Activated CD4-positive, alpha-beta T cell treated with anti-CD3 and anti-CD28 coated beads, Interleukin-2, amount 10 ng/mL, durations not matched to agents 7 days and 5 days (primary cell): ENCODE measurements at places on chromosomes 16 and 17.

DNA sequence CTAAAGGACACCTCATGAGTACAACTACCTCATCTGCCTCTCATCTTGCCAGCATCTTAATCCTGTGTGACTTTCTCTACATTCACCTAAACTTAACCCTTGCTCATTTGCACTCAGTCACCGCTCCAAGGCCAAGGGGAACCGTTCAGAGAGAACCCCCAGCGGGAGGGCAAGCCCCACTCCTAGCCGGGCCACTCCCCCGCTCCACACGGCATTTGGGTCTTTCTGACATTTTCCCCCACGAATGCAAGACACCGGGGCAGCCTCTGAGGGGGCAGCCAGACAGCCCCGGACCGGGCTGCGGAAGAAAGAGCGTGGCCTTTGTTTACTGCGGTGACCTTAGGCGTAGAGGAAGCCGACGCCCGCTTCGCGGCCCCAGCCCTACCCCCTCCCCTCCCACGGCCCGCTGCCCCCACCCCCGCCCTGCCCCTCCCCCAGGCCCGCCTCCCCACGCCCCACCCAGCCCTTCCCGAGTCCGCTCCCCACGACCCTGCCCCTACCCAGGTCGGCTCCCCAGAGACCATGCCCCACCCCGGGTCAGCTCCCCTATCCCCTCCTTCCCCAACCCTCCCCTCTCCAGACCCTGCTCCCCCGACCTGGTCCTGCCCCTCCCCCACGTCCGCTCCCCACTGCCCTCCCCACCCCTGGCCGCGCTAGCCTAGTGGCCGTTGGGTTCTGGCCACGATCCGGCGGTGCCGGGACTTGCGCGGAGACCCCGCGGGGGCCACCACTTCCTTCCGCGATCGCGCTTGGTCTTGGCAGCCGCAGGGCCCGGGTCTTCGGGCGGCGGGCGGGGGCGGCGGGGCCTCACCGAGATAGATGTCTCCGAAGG, 789 bp downstream of the CSNK1D start:
- peak; percentile 40 for DNase-seq

GRCh38 chr17:2854143-2855055, 58.2 kb downstream of the RAP1GAP2 start:
- peak; percentile 12 for DNase-seq

GRCh38 chr16:17866996-17867395, 396.2 kb upstream of the XYLT1 start:
- no peak for DNase-seq

GRCh38 chr17:76556765-76557367, 17.0 kb downstream of the PRCD start:
- DNase-seq: no peak

DNA sequence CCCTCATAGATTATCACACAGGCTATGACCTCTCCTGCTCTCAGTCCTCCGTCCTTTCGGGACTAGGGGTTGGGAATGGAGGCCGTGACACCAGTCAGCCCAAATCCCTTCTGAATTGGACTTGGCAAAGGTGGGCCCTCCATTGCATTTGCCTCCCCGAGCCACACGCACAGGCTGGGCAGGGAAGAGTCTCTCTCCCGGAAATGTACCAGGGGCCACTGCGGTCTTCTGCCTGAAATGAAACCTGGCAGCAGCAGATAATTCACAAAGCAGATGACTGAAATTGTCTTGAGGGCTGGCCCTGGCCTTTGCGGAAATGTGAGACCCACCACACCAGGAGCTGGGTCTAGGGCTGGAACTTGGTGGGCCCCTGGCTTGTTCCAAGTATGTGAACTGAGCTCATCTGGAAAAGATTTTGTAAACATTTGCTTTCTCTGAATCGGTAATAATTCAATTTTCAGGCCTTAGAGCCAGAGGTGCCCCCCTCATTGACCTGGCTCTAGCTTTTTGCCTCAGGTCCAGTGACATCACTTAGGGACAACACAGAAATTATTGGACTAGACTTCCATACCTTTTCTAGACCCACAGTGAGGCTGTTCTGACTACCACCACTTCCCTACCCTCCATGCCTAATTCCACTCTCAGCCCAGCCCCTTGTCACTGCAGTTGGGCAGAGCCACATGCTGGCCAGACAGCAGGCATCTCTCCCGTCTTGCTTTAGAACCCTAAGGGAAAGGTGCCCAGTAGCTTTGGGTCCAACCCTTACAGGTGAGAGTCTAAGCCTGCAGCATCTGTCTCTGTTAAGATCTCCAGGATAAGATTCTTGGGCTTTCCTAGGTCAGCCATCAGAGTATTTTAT, 75.2 kb downstream of the CCDC182 start:
- no peak for DNase-seq

- DNase-seq: no peak
Measured at GRCh38 chr17:60393840-60394723, 2.1 kb upstream of the USP32 start.

DNA sequence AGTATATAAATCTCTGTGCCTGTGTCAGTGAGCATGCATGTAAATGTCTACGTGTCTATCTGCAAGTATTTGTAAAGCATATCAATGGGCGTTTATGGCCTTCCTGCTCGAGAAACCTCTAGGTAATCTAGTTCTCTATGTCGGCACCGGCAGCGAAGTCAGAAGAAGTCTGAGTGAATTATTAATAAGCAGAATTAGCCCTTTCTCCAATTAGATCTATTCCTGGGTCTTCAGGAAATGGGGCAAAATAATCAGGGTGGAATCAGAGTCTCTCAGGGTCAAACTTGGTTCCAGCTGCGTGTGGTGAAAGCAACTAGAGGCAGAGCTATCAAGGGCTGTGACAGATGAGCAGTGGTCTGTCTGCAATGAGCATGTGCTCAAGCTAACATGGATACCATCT, at the start of gene C17orf78:
Gene C17orf78 (plus strand): TSS at position 280 of the 400 bp plus-strand sequence. CDS start 108 bp downstream, at position 388.
- no peak for DNase-seq

- DNase-seq: no peak
Measured at GRCh38 chr17:34163646-34164045, 91.4 kb upstream of the CCL2 start.

DNA sequence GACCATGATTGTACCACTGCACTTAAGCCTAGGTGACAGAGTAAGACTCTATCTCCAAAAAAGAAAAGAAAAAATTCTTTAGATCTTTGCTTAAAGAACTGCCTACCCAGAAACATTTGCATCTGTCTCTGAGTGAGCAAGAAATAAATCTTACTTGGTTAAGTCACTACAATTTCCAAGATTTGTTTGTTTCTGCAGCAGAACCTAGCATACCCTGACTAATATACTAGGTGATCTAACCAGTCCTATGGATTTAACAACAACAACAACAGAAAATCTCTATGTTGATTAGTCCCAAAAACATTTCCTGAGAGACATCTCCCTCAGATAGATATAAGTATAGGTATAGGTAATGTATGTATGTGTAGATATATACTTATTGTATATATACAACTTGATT, 549.3 kb upstream of the PSMD7 start:
- no peak for DNase-seq

DNA sequence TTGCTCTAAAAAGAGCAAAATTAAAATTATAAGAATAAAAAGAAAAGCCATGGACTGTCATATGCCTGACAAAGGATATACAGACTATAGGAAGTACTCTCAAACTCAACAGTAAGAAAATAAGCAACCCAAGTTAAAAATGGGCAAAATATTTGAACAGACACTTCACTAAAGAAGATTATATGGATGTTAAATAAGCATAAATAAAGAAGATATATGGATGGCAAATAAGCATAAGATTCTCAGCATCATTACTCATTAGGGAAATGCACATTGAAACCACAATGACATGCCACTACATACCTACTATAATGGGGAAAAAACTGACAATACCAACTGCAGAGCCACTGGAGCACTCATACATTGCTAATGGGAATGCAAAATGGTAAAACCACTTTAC, 14.9 kb upstream of the BEAN1 start:
- DNase-seq: no peak

DNA sequence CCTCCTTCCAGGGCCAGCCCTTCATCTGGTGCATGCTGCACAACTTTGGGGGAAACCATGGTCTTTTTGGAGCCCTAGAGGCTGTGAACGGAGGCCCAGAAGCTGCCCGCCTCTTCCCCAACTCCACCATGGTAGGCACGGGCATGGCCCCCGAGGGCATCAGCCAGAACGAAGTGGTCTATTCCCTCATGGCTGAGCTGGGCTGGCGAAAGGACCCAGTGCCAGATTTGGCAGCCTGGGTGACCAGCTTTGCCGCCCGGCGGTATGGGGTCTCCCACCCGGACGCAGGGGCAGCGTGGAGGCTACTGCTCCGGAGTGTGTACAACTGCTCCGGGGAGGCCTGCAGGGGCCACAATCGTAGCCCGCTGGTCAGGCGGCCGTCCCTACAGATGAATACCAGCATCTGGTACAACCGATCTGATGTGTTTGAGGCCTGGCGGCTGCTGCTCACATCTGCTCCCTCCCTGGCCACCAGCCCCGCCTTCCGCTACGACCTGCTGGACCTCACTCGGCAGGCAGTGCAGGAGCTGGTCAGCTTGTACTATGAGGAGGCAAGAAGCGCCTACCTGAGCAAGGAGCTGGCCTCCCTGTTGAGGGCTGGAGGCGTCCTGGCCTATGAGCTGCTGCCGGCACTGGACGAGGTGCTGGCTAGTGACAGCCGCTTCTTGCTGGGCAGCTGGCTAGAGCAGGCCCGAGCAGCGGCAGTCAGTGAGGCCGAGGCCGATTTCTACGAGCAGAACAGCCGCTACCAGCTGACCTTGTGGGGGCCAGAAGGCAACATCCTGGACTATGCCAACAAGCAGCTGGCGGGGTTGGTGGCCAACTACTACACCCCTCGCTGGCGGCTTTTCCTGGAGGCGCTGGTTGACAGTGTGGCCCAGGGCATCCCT, 7.4 kb downstream of the NAGLU start:
- no peak for DNase-seq

DNA sequence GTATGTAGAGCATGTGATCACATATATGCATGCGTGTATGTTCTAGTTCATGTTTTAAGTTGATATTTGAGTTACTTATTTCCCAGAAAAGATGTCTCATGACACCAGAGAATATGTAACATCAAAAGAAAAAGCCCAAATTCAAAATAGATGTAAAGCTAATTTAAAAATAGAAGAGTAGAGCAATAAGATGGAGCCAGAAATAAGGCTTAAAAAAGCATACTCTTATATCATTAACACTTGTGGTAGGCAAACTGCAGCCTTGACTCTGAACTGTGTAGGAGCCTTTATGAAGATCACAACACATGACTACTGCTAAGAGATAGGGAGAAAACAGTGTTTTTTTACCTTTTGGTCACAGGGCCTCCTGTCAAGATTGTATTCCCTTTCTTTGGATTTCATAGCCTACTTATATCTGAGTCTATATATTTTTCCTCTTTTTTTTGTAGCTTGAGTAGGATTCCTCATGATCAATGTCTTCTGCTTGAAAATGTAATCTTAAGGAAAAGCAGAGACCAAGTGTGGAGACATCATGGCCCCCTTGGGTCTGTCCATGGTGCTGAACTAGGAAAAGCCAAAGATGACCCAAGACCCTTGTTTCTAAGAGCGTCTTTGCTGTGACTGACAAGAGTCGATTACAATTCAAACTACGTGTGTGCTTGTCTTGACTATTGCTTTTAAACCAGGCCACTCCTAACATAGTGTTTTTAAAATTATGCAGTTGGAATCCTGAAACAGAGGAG, 390.4 kb downstream of the SHISA9 start:
- DNase-seq: no peak

DNA sequence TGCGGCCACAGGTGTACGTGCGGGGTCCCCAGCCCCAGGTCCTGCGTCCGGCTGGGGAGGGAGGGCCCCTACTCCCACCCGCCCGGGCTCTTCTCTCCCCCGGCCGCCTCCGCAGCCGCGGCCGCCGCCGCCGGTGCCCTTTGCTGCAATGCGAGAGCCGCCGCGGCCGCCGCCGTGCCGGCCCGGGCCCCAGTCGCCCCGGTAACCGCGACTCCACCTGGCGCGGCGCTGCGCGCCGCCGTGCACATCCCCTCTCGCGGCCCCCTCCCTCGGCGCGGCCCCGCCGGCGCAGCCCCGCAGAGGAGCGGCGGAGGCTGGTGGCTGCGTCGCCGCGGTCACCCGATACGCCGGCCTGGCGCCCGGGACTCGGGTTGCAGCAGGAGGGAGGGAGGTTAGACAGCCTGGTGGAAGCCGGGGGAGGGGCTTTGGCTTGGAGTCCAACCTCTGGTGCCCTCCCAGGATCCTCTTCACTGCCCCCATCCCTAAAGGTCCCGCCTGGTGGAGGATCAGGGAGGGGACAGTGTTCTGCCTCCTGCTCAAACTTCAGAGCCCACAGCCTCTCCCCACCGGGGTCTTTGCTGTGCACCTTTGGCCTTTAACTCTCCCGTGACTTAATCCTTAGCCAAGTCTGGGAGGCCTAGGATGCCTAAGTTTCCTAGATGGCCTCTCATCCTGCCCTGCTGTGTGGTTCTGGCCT, 32.9 kb downstream of the SRCIN1 start:
- no peak for DNase-seq

- peak; percentile 81 for DNase-seq
Measured at GRCh38 chr17:8941520-8941919, 24.0 kb downstream of the PIK3R5 start.

- DNase-seq: no peak
Measured at GRCh38 chr16:10992797-10993196, 48.4 kb downstream of the CLEC16A start.

DNA sequence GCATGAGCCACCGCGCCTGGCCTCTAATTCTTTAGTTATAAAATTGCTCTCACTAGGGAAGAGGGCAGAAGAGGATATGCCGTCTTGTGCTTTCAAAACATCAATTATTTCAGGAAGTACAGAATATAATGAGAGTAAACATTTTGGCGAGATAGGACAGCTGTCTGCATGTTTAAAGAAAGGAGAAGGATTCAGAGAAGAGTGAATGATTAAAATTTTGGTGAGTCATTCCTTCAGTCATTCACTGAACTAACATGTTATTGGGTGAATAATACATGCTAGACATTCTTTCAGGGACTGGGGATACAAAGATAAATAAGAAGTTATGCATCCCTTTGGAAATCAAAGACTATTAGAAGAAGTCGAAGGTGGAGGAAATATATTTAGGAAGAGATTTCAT, 590.3 kb upstream of the GOT2 start:
- DNase-seq: no peak

DNA sequence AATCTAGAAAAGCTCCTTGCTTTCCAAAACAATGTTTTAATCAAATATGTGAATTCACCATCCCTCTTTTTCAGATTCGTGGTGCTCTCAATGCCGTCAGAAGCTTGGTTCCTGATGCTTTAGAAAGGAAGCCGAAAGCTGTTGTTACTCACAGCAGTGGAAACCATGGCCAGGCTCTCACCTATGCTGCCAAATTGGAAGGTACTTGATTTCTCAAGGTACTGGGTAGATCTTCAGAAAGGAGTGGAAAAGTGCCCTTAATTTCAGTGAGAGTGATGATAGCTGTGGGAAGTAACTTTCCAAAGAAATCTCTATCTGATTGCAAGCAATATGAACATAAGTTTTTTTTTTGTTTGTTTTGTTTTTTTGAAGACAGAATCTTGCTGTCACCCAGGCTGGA, 14.0 kb downstream of the SRR start:
- DNase-seq: no peak
